ENCODE measurements at places on chromosomes 6 and 20.

GRCh38 chr20:63625771-63626423, 1.0 kb downstream of the GMEB2 start:
- peak; percentile 26 for DNase-seq

DNA sequence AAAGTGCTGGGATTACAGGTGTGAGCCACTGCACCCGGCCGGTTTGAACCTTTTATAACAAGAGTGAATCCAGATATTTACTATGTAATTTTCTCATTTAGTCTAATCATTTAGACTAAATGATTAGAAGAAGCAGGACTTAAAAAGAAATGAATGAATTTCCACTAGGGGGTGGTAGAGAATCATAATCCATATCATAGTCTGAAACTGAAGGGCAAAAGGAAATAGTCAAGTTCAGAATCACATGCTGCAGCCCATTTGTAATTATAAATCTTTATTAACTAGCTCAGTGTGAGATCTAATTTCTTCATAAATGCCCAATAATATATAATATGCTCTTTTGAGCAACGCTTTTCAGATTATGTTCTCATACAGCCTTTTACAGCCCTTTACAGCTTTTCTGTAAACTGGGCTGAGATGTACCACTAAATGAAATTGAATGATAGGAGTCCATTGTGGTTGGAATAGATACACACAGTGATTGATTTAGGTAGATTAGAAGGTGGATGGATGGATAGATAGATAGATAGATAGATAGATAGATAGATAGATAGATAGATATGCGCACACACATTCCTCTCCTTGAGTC, 31.8 kb downstream of the PSMB9 start:
- DNase-seq: no peak

GRCh38 chr20:11035211-11035610, 361.4 kb upstream of the JAG1 start:
- no peak for DNase-seq

DNA sequence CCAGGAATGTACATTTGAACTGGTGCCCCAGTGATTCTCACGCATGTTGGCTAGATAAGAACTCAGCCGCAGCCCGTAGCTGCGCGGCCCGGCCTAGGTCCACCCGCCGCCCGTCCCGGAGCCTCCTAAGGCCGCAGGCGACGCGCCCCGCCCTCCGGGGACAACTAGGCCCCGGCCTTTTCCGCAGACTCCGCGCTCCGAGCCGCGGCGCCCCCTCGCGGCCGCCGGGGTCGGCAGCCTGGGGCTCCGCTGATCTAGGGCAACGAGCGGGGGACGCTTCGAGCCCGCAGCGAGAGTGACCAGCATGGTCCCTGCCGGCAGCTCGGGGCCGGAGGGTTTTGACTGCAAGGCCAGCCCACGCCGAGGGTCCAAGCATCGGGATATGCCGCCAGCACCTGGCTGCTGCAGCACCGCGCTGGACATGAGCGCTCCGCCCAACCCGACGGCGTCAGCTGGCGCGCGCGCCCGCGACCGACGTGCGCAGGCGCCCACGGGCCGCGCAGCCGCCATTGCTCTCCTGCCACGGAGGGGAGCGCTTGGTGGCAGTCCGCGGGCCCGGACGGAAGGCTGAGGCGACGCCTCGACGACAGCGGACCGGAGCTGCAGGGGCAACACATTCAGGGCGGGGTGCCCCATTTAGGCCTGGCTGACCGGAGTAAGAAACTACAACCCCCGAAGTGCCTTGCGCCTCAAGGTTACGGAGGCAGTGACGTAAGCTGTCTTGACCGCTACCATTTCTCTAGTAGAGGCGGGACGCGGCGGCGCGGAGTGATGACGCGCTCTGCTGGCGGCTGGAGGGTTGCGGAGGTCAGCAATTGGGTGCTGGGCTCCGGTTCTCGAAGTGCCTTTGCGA, at the start of gene AP5S1:
AP5S1 (plus strand) TSS at position 500 of the 853 bp plus-strand sequence. CDS start 1,571 bp downstream, outside the sequence.
- peak; percentile 96 for DNase-seq

- DNase-seq: no peak
Observed at GRCh38 chr6:138691595-138692057, 81.9 kb upstream of the CCDC28A start.

Data from endothelial cell (in vitro differentiated cells).